ENCODE measurements at places on chromosomes 1 and 21.

GRCh38 chr1:170707959-170708655 lies 44.2 kb downstream of the PRRX1 start:
- DNase-seq = no peak

- DNase-seq = no peak
These were observed 12.6 kb downstream of the CD2 start for GRCh38 chr1:116766616-116767469.

GRCh38 chr21:21051109-21052055 lies 53.2 kb downstream of the NCAM2 start:
- DNase-seq = no peak

GRCh38 chr1:182410620-182411273 lies 10.3 kb upstream of the TEDDM1 start:
- DNase-seq = no peak

DNA sequence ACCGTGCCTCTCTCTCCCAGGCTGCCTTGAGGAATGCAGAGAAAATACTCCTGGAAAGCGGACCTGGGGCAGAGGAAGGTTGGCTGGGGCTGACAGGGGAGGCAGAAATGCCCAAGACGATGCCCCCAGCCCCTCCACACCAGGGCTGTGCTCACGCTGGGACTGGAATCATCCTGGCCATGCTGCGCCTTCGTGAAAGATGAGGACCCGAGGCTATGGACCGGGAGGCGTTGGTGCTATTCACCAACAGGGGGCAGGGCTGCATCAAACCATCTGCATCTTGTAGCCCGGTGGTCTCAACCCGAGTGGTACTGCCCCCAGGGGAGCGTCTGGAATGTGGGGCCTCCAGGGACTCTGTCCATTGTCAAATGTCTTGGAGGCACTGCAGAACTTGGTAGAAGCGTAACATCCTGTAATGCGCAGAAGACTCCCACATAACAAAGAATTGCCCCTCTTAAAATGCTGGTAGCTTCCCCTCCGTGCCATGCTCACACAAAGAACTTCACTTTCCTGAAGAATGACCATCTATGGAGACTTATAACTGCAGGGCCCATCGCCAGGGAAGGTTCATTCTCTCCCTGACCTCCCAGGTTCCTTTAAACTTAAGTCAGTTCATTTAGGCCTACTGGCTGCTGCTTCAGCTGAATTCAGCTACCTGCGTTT lies 251.2 kb downstream of the RRAGC start:
- DNase-seq = no peak
